SJSA1 (cell line): ENCODE measurements at places on chromosomes 3 and 15. TPM values are rescaled to one million over a fixed set of nuclear protein-coding genes. Genes with fewer than 3 reads are reported as not detected.

PLA2G4F gene
- total RNA-seq: not detected in 2 replicates

ADAMTSL3 gene
- total RNA-seq: 1.7 and 2.6 TPM in 2 replicates

ADCY5 gene
- total RNA-seq: 0.16 and 0.82 TPM in 2 replicates

DNA sequence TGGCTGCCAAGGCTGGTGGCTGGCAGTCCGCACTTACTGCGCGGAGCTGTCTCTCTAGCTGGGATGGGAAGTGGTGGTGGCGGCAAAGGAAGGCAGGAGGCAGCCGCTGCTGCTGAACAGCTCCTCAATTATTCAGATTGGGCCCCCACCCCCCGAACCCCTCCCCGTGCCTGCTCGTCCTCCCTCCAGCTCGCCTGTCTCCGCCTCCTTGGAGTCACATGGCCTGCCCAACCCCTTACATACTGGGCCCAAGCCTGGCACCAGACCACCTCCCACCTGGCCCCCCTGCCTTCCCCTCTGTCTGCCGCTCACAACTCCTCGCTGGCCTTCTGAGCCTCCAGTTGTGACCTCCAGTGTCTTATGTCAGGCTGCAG, at the start of gene SLC7A14:
Gene SLC7A14 (minus strand): TSS at position 139 of the 374 bp plus-strand sequence. CDS start 59,139 bp downstream, outside the sequence.
- no peak for DNase-seq

GRCh38 chr3:102750322-102750721, 315.5 kb downstream of the ZPLD1 start:
- DNase-seq: no peak

DNA sequence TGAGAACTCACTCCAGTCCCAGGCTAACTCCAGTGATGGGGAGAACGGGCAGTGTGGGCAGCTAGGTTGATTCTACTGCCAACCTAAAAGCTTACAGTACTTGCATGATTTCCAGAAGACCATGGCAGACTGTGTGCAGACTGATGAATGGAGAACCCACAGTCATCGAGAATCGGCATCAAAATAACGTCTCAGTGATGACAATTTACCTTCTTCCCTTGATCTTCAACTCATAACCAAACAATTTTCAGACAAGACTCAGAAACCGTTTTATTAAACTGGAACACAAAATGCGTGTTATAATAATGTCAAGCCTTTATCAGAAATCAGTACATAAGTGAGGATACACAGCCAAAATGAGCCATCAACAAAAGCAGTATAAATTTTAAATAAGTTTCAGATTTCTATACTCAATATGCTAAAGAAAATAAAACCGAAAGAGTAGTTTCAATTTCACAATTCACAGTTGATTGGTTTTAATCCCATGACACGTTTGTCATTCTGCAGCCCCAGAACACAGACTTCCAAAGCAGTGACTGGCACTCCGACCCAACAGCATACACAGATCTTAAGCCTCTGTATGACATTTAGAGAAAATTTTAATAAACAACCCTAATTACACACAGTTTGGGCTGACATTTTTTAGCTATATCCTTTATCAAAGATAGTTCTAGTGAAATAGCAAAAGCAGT, 54.5 kb downstream of the ZMAT3 start:
- no peak for DNase-seq

- no peak for DNase-seq
Measured at GRCh38 chr15:75008629-75009326, 13.4 kb downstream of the SCAMP5 start.

GRCh38 chr3:81197386-81197785, 564.1 kb downstream of the GBE1 start:
- DNase-seq: no peak

- DNase-seq: no peak
Measured at GRCh38 chr3:51751287-51751686, 27.8 kb downstream of the IQCF6 start.

- DNase-seq: peak; percentile 60
Measured at GRCh38 chr3:58526515-58526957, 10.5 kb downstream of the ACOX2 start.

- DNase-seq: peak; percentile 81
Measured at GRCh38 chr3:61561374-61562041, at the start of gene PTPRG. Gene PTPRG, plus strand, starts transcription at chr3:61561571. Its CDS starts 717 bp downstream, at chr3:61562288.

DNA sequence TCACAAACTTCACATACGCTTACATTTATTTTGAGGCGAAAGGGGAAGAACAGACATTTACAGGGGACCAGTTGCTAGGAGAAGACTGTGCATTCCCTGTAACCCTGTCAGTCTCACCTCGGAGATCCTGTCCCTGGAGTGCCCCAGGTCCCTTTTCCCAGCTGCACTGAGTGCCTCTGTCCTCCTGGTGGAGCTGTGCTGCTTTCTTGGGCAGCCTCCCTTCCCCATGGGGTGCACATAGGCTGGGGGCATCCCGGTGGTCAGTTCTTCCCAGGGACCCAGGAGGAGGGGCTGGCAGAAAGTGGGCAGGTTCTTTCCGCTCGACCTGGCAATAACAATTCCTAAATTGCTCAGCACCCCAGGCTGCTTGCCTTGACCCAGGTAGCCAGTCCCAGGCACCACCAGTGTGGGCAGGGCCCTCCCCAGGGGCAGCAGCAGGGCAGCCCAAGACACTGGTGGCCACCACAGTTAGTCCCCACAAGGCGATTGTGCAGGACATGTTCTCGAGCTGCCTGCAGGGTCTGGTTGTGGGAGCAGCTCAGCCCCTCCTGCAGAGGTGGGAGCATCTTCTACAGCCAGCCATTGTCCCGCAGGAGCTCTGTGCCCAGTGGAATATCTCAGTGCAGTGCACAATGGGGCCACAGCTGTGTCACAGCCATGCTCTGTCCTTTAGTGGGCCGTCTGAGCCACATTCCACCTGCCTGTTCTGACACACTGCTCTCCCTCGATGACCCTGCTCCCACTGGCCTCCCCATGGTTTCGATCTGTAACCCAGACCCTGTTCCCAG, 36.3 kb downstream of the APBA2 start:
- DNase-seq: no peak

DNA sequence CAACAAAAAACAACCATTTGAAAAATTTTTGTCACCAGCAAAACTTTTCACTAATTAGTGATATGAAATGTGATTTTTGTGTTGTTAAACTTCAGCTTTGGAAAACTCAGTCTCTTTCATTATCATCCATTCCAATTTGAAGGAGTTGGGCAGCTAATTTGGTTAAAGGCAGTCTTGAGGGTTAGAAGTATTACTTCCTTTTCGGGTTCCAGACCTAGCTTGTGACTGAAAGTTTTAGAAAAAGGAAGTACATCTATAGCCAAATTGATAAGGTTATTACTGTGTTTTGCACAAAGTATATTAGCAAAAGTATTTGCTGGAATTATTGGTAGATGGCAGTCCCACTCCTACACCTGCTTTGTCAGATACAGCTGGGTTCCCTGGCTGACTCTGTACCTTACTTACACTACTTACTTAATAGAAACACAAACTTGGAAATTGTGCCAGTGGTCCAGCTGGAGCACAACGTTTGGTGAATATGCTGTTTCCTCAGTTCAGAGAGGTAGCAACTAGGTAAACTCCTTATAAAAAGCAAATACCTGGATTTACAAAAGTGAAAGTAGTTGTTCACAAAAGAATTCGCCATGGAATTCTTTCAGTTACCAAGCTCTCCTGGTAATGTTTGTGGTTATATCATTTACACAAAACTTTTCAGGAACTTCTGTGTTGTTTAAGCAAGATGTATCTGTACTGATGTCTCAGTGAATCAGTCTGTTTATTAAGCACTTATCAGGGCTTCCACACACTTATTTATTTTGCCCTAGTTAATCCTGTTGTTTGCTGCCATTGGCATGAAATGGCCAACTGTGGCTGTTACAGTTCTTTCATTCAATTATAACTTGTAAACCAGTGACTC, 31.6 kb downstream of the TIPARP start:
- peak; percentile 30 for DNase-seq

DNA sequence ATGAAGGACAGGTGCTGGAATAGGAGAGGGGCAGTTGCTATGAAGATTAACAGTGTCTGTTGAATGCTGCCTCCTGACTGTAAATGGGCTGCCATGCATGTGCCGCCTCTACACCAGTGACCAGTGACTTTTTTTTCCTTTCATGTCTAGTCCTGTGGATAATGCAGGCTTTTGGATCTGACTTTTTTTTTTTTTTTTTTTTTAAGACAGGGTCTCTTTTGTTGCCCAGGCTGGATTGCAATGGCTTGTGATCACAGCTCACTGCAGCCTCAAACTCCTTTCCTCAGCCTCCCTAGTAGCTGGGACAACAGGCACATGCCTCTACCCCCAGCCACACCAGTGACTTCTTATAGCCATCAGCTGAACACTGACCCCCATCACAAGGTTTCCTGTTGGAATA, 41.2 kb upstream of the AGBL1 start:
- no peak for DNase-seq
